Right lobe of liver (tissue), 6 donors: ENCODE measurements at places on chromosomes 1 and 21.

DNA sequence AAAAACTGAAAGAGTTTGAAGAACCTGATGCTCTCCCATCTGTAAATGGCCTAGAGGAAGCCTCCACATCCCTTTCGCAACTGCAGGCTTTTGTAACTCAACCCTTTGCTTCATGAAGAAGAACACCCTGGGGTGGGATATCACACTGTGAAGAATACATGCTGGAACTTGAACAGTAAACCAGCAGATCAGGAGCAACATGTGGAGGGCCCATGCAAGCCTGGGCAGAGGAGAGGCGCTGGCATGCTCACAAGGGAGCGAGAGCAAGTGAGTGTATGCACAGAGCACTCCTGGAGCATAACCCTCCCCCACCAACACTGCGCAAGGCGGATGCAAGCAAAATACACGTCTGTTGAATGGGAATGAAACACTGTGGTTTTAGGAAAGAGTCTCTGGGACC, 24.6 kb upstream of the SPAG17 start:
- no peak for DNase-seq

GRCh38 chr1:30522031-30523004, 201.1 kb downstream of the MATN1 start:
- peak; percentile 70 for DNase-seq

DNA sequence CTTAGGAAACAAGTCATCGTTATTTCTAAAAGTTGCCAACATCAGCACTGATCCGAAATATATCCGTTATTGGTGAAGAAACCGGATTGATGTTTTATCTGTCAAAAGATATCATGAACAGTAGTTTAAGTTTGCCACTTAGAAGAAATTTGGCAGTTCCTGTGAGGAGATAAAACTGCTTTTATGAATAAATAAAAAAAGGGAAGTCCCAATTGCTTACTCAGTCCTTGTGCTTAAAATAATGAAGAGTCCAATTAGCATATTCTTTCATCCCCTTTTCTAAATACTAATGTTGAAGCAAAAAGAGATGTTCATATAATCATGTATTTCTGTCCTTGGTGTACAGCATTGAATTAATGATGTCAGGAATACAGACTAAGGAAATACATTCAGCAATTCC, 164.6 kb downstream of the NCAM2 start:
- DNase-seq: no peak

DNA sequence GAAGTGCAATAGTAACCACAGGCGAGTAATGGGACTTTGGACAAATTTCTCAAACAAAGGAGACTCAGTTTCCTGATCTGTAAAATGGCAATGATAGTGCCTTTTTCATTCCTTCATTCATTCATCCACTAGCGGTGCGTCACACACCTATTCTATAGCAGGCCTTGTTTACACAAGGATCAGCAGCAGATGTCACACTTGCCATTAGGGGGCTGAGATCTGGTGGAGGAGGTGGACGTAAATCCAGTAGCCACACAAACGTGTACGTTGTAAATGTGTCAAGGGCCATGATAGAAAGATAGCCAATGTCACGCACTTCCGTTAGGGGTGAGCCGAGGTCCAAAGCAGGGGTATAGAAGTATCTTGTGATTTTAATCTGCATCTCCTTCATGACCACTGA, 34.2 kb downstream of the SERINC2 start:
- DNase-seq: no peak

DNA sequence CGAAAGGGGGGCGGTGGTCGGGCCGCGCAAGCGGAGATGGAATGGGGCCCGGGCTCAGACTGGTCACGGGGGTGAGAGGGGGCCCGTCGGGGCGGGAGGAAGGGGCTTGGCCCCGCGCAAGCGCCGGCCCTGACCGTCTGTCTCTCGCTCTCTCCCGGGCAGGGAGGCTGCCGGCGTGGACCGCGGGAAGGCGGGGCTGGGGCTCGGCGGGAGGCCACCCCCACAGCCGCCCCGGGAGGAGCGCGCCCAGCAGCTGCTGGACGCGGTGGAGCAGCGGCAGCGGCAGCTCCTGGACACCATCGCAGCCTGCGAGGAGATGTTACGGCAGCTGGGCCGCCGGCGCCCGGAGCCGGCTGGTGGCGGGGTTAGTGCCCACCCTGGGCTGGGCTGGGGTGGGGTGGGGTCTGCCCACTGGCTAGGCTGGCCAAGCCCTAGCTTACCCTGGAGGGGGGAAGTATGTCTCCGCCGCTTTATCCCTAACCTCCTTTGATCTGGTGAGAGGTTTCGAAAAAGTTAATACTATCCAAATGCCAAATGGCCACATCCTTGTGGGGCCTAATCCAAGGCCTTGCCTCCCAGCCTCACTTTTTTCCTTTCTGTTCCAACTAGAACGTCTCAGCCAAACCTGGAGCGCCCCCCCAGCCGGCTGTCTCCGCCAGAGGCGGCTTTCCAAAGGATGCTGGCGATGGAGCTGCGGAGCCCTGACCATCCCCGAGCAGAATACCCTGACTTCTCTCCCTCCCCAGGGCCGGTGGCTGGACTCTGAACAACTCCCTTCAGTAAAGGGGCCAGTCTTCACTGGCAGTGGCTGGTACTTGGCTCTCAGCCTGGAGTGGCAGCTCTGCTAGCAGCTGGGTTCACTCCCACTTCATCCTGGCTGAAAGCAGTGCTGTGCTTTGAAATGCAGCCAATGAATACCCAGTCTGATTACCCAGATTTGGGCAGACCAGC, 636 bp upstream of the YRDC start:
- DNase-seq: peak; percentile 90

DNA sequence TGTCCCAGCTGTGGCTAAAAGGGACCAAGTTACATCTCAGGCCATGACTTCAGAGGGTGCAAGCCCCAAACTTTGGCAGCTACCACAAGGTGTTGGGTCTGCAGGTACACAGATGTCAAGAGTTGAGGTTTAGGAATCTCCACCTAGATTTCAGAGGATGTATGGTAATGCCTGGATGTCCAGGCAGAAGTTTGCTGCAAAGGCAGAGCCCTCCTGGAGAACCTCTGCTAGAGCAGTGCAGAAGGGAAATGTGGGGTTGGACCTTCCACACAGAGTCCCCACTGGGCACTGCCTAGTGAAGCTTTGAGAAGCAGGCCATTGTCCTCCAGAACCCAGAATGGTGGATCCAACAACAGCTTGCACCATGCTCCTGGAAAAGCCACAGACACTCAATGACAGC, 10.1 kb upstream of the PHGDH start:
- no peak for DNase-seq

- DNase-seq: no peak
These were observed 21.8 kb downstream of the ADORA1 start for GRCh38 chr1:203149188-203149840.

- DNase-seq: no peak
These were observed 10.8 kb downstream of the NTMT2 start for GRCh38 chr1:170156594-170156993.

DNA sequence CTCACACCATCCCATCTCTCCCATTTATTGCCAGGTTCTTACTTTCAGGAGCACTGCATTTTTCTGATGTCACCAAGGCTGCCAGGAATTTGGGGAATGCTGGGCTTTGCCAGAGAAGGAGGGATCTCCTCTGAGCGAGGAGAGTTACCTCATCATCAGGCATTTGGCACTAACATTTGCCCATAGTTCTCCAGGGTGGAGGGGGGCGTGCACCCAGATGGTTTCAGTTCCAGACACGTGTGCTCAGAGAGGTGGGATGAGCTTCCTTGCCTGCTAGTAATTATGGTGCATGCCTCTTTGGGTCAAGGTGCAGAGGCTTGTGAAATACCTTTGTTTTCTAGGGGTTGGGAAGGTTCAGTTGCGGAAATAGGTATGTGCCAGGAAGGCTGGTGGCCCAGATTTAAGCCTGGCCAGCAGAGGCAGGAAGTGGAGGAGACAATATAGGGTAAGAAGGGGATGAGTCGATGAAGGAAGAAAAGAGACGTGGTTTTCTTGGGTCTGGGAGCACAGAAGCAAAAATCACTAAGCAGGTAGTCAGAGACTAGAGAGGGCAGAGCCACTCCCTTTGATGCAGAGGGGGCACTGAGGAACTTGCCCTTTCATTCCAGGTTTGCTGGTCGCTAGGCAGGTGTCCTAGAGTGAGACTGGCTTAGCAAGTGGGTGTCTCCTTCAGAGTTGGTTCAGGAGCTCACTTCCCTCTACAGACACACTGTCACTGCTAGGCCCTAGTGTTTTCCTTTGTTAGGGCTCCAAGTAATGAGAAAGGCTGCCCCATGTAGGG, 7.2 kb downstream of the TUFT1 start:
- peak; percentile 76 for DNase-seq

GRCh38 chr1:244414543-244414942, 37.2 kb downstream of the ADSS2 start:
- no peak for DNase-seq

DNA sequence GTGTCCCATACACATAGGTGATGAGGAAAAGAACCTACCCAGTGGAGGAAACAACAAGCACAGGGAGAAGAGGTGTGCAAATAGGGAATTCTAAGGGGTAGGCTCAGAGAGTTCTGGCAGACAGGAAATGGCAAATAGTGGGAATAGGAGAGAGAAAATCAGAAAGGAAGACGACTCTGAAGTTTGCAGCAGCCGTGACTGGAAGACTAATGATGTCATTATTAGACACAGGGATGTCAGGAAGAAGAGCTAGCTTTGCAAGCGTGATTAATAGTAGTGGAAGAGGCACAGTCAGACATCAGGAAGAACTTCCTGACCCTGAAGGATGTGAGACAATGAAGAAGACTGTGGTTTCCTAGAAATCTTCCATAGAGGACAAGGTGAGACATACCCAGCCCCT, 21.1 kb downstream of the DLGAP3 start:
- no peak for DNase-seq

GRCh38 chr1:223628233-223629125, 37.0 kb downstream of the CAPN8 start:
- peak; percentile 43 for DNase-seq

- no peak for DNase-seq
These were observed 572.0 kb downstream of the PTPRU start for GRCh38 chr1:29808141-29808995.

- DNase-seq: no peak
These were observed 98.1 kb downstream of the VAV3 start for GRCh38 chr1:107866870-107867269.

- DNase-seq: no peak
These were observed 2.9 kb downstream of the CD247 start for GRCh38 chr1:167515461-167515860.

DNA sequence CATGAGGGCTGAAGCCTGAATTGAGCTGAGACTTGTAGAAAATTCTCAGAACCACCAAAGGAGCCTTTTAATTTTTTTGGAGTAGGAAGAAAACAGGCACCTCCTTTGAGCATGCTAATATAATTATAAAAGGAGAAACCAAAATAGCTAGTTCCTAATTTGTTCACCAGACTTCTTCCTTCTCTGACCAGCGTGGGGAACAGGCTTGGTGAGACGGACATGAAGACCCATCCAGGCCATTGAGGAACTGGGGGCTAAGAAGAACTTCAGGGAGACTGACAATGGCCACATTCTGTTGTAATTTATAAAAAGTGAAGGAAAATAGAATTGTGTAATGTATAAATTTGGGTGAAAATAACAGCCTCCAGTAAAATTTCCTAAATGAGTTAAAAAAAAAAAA, 62.6 kb downstream of the MAN1C1 start:
- no peak for DNase-seq

GRCh38 chr1:46767649-46768282, 31.1 kb upstream of the CYP4B1 start:
- no peak for DNase-seq

DNA sequence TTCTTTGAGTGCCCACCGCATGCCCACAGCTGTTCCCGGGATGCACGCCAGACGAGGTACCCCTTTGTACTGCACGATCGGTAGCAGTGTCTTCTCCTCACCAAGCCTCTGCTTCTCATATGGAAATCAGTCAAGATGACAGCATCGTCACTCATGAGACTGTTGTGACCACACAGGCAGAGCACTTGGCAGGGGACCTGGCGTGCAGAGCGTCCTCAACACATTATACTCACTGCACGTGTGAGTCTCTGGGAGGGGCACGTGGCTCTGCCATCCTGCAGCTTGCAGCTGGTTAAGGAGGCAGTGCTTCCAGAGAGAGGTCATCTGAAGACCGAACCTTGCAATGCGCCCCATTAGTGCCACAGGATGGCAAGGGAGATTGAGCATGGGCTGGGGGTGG, 266.8 kb downstream of the NPHP4 start:
- peak; percentile 33 for DNase-seq

- DNase-seq: no peak
These were observed 696.6 kb upstream of the BRINP3 start for GRCh38 chr1:191174298-191174697.

- DNase-seq: no peak
These were observed 150.9 kb upstream of the DSCAM start for GRCh38 chr21:40997831-40998230.

GRCh38 chr1:205843036-205843859, 6.7 kb downstream of the PM20D1 start:
- no peak for DNase-seq

GRCh38 chr1:166944186-166944967, 31.0 kb downstream of the ILDR2 start:
- no peak for DNase-seq

- peak; percentile 74 for DNase-seq
These were observed 1.7 kb downstream of the PLEKHG5 start for GRCh38 chr1:6489799-6490180.

DNA sequence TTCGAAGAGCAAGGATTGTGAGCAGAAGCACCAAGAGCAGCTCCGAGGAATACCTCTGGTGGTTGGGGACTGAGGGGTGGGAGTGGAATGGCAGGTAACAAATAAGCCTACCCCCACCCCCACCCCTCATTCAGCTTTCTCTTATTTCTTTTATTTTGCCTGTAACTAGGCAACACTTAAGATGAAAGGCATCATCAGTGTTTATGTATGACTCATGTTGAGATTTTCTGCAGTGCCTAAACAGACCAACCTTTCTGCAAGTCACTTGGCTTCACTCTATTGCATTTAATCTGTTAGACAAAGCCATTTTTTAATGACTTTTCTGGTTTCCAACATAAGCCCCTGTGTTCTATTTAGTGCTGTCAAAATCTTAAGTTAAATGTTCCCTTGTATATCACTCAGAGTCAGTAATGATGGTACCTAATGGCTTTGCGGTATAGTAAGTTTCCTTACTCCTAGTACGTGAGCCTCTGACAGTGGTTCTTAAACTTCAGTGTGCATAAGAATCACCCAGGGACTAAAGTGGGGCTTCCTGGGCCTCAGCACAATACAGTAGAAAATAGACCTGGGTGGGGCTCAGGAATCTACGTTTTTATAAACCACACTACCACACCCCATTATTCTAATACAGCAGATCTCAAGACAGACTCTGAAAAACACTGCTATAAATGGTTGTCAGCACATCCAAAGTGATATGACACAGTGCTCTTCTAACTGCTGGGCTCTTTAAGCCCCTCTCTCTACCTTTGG, 19.9 kb downstream of the CASQ2 start:
- no peak for DNase-seq
